Stimulated activated CD4-positive, alpha-beta T cell treated with anti-CD3 and anti-CD28 coated beads, Interleukin-12 subunit alpha, Interleukin-12 subunit beta, amount 100 ng/mL, for 4 hours (primary cell): ENCODE measurements at places on chromosomes 11 and 22.

GRCh38 chr11:15758857-15759465 is 597.4 kb downstream of the SOX6 start:
- DNase-seq, result no peak

DNA sequence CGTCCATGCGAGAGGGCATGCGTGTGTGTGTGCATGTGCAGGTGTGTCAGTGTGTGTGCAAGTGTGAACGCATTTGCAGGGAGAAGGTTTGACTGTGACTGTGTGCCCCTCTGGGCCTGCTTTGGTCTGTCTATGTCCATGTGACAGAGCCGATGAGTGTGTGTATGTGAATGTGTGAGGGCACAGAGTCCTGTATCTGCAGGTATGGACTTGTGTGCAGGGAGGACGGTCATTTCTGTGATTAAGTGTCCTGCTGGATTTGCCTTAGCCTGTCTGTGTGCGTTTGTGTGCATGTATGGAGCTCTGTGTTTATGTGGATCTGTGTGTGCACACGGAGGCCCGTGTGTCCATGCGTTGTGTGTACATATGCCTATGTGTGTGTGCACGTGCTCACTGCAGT is 5.4 kb downstream of the EMID1 start:
- no peak for DNase-seq

DNA sequence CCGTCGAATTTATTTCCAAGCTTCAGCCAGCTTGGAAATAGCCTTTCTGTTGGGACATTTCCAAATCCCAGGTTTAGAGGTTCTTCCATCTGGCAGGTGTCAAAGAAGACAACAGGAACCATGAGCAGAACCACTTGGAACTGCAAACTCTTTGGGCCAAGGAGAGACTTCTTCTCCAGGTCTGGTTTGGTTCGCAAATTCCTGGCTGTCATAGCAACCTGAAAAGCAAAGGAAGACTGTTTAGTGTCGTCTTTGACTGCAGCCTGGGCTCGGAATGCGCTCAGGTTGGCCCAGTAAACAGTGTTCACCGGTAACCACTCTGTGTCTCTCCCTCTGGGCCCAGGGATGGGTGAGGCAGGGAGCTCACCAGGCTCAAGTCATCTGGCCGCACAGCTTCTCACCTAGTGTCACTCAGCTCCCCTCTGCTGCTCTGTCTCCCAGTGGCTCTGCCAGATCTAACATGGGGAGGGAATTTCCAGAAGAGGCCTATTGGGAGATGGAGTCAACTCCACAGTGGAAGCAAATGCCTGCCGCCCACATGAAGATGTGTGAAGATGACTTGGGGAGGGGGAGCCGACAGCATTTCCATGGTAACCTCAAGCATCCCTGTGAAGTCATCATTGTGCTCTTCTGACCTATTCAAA is 11.9 kb upstream of the CLMP start:
- DNase-seq, result no peak

GRCh38 chr11:120354068-120354467 is 17.9 kb downstream of the ARHGEF12 start:
- no peak for DNase-seq

DNA sequence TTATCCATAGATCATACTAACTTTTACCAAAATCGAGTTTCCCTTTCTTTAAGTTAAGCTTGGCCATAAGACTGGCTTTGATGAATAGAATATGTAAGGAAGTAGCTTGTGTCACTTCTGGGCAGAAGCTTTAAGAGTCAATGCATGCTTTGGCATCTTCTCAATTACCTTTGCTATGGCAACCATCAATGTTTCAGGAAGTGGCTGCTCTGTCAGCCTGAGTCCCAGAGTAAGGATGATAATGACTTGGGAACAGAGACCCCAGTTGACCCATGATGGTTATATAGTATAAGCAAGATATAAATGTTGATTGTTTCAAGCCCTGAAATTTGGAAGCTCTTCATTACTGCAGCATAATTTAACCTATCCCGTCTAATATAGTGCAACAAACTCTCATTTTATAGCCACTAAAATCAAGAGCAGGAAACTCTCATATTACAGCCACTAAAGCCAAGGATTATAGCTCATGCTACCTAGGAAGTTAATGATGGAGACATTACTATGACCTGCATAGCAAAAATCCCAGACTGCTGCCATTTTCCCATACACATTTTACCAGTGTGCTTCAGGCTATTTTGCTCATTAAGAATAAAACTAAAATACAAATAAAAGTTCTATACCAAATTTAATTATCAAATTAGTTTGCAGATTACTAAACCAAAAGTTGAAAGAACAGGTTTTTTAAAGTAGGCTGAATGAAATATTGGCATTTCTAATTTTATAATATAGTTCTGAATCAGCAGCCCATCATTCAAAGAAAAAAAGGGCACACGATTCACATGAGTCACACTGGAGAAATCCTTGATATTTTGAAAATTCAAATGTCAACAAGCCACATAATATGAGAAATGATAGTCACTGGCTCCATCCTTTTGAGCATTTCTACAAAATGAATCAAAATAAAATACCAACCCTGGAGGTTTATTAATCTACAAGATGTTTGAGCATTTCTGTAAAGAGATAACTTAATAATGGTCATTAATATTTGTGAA is 23.8 kb downstream of the FSHB start:
- no peak for DNase-seq

GRCh38 chr11:78082146-78082545 is 2.5 kb upstream of the NDUFC2 start:
- no peak for DNase-seq

- no peak for DNase-seq
Observed at GRCh38 chr11:42465623-42466022, 846.2 kb upstream of the API5 start.

GRCh38 chr22:44516841-44517240 is 18.8 kb upstream of the RTL6 start:
- no peak for DNase-seq

DNA sequence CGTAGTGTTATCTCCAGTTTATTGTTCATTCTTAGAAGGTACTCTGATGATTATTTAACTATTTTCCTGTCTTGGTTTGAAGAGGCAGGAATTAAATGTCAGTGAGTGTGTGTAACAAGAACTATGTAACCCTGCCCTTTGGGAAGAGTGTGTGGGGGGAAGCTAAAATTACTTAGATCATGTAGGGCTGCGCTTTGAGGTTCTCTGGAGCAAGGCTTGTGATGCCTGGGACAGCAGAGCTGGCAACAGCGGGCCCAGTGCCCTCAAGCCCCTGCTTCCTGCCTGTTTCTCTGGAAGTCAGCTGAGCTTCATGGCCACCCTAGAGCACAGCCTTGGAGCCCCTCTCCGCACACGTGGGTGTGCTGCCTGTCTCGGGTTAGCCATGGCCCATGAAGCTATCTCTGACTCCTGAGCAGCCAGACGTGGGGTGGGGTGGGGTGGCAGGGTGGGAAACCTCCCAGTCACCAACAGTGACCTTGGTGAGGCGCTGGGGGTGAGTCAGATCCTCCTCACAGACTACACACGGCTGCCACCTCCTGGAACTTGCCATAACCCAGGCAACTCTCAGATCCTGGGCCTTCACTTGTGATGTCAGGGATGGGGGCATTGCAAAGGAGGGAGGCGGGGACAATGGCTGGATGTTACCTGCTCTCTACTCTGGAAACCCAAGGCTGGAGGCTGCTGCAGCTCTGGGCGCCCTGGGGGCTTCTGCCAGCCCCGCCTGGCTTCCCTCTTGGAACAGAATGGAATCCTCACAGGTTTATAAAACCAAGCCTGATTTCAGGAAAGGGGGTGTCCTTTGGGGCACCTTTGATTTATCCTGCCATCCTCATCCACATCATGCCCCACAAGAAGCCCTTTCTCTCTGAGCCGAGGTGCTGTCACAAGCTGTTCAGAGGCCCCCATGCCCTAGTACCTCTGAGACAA is 88.6 kb downstream of the SNX19 start:
- DNase-seq, result no peak

DNA sequence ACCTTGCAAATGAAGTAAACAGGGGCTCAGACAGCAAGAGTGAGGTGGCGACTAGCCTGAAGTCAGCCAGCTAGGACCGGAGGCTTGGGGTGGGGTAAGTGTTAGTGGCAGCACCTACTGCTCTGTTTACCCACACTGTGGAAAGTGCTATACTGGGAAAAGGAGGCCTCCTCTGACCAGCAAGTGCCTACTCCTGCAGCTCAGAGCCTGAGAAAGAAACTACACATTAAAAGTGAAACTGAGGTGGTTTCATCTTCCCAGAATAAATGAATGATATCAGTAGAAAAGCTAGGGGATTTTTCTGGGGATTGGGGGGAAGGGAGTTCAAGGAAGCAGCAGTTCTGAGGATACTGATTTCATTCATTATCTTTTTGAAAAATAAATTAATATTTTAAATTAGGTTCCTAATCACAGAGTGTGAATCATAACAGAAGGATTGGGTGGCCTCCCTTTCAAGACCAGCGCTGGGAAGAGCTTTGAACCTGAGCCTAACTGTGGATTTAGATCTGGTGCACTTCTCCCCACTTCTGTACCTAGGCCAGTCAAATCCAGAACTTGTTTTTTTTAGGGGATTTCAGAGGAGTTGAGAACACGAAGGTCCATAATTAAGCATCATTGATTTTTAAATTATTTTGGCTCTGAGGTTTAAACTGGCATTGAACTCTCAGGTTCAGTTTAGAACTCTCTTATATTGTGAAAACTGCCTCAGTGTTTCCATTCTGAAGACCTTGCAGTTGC is 48.1 kb upstream of the GRAMD1B start:
- DNase-seq, result peak; percentile 32

DNA sequence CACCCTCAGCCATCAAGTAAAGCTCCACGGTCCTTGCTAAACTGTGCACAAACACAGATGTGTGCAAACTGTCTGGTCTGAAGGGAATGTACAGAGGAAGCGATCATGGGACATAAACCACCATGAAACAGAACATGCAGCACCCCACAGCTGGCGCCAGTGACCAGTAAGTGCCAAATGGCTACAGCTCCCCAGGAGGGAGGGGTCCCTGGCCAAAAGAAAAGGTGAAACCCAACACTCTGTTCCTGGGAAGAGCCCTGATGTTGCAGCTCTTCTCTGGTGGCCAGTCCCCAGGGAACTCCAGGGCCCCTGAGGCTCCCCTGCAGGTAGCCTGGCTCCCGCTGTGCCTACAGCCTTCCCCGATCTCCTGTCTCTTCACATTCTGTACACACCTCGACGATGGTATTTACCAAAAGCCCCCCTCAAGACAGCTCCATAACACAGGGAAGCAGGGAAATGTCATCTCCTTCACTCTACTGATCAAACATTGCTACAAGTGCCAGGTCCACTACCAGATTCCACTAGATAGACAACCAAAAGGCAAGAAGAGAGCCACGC is 2.9 kb downstream of the DGCR6L start:
- DNase-seq, result no peak

GRCh38 chr22:20441631-20442484 is 4.2 kb upstream of the SCARF2 start:
- no peak for DNase-seq

- DNase-seq, result no peak
Observed at GRCh38 chr11:67113231-67113721, 5.8 kb upstream of the KDM2A start.

DNA sequence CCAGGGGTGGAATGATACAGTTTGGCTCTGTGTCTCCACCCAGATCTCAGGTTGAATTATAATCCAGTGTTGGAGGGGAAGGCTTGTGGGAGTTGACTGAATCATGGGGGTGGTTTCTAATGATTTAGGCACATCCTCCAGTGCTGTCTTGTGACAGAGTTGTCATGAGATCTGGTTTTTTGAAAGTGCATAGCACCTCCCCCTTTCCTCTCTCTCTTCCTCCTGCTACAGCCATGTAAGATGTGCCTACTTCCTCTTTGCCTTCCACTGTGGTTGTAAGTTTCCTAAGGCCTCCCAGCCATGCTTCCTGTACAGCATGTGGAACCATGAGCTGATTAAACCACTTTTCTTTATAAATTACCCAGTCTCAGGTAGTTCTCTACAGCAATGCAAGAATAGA is 45.1 kb downstream of the THAP12 start:
- DNase-seq, result no peak

- no peak for DNase-seq
Observed at GRCh38 chr22:32444068-32444467, 20.2 kb downstream of the BPIFC start.

DNA sequence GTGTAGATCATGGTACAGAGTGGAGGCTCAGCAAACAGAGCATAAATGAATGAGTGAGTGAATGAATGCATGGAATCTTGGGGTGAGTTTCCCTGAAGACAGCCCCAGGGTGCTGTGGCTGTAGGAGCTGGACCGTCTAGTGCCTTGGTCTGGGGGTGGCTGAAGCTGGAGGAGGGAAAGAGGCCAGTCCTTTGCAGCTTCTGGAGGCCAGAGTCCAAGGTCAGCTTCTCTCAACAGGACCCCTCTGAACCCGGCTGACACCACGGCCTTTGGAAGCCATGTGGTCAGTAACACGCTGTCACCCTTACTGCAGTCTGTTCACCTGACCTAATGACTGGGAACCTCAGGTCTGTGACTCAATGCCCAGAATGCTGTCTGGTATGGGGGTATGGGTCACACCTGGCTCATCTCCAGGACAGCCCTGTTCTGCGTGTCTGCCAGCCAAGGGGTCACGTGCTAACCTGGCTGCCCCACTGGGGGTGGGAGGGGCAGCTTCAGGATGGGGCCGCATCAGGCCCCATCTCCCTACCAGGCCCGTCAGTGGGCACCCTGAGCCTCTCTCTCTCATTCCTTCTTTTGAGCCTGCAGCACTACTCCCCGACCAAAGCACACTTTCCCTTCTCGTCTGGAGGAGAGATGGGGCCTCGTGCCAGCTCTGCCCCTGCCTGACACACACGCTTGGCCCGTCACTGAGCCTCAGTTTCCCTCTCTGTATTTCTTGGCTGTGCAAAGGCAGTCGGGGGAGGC is 24.1 kb upstream of the CHKA start:
- DNase-seq, result no peak

DNA sequence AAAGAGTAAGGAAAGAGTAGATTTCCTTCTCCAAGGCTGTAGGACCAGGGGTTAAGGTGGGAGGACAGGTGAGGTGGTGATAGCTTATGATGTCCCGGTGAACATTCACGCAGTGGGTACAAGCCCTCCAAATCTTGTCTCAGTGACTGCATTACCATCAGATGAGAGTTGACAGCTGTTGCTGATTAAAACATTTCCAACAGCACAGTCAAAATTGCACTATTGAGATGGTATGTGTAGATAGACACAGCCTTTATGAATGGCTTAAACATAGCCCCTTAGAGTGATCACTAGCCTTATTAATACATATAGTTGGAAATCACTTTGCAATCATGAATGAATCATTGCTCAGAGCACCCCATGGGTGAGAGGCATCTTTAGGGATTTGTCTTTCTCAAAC is 7.3 kb downstream of the NELL1 start:
- no peak for DNase-seq

- DNase-seq, result no peak
Observed at GRCh38 chr22:25709758-25710157, 32.2 kb upstream of the MYO18B start.
